ENCODE measurements at places on chromosomes 12 and 14. TPM values are rescaled to one million over a fixed set of nuclear protein-coding genes. Genes with fewer than 3 reads are reported as not detected.

The MYO1H gene
- not detected for total RNA-seq

The CRIP2 gene
- total RNA-seq: 64.8 TPM

The WNT5B gene
- 0.43 TPM for total RNA-seq

The NGB gene
- 0.24 TPM for total RNA-seq

The RD3L gene
- not detected for total RNA-seq

The C14orf180 gene
- not detected for total RNA-seq

The TRPV4 gene
- total RNA-seq: 0.72 TPM

The NUAK1 gene
- total RNA-seq: 12.8 TPM

The KRT73 gene
- not detected for total RNA-seq

The RND1 gene
- total RNA-seq: 7.5 TPM

The SRRM4 gene
- not detected for total RNA-seq

The RPL10L gene
- total RNA-seq: not detected

Data from tracheal epithelial cell (primary cell).